Renal cortex interstitium (tissue), 15 donors: ENCODE measurements at places on chromosomes 12 and 14. TPM values are rescaled to one million over a fixed set of nuclear protein-coding genes. Genes with fewer than 3 reads are reported as not detected.

FAM181A gene
- polyA plus RNA-seq = not detected

KCNMB4 gene
- polyA plus RNA-seq = 18.4 TPM

CCT2 gene
- 277 TPM for polyA plus RNA-seq

PLCZ1 gene
- 0.72 TPM for polyA plus RNA-seq

GRCh38 chr12:56332512-56333196 is 1.1 kb downstream of the PAN2 start:
- no peak for DNase-seq

- no peak for DNase-seq
These were observed 1459.6 kb upstream of the TMEM132C start for GRCh38 chr12:126807312-126807865.

DNA sequence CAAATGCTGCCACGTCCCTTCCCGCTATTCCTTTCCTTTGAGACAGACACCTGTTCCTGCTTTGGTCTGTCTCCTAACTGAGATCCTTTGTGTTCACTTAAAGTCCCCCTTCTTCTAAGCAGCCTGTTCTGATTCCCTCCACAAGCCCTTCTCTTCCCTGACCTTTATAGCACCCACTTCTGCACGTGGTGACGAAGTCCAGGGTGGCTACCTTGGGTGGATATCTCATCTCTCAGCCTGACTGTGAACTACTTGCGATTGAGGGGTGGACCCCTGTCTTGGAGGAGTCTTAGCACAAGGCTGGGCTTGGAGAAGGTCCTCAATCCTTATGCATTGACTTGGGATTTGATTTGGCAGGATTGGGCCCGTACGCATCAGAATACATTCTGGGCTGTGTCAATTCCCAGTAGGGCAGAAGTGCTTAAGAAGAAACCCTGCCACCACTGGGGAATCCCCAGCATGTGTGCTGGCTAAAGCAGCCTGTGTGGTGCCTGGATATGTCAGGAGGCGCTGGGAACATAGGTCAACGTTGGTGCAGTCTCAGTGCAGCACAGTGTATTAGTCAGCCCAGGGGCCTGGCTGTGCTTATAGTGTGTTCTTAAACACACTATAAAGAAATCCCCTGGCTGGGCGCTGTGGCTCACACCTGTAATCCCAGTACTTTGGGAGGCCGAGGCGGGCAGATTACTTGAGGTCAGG is 23.6 kb downstream of the KRT80 start:
- no peak for DNase-seq

DNA sequence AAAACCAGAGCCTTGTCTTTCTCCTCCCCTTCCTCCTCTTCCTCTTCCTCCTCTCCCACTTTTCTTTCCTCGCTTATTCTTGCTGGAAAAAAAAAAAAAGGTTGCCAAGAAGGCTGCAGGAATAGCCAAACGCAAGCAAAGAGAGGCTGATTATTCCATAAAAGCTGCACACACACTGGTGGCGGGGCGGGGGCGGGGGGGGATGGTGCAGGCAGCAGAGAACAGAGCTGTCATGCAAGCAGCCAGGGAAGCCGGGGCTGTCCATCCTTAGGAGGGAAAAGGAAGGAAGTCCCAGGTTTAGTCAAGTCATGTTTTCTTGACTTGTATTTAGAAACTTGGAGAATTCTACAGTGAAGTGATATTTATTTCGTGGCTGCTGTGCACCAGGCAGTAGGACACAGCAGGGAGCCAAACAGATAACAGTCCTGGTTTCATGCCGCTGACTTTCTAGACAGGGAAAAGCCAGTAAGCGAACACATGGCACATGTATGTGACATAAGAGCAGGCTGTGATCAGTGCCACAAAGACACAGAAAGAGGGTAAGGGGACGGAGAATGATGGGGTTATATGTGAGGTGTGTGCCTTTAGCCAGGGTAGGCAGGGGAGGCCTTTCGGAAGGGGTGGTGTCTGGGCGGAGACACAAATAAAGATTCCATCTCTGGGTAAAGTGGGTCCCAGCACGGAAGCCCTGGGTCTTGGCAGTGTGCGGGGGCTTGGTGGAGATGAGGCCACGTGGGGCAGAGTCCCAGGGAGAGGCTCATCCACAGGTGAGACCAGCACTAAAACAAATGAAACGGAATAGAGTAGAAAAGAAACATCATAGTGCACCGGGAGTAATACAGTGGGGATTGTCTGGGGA is 56.6 kb upstream of the SCN8A start:
- no peak for DNase-seq

- no peak for DNase-seq
These were observed 5.7 kb upstream of the JDP2 start for GRCh38 chr14:75422169-75422568.

DNA sequence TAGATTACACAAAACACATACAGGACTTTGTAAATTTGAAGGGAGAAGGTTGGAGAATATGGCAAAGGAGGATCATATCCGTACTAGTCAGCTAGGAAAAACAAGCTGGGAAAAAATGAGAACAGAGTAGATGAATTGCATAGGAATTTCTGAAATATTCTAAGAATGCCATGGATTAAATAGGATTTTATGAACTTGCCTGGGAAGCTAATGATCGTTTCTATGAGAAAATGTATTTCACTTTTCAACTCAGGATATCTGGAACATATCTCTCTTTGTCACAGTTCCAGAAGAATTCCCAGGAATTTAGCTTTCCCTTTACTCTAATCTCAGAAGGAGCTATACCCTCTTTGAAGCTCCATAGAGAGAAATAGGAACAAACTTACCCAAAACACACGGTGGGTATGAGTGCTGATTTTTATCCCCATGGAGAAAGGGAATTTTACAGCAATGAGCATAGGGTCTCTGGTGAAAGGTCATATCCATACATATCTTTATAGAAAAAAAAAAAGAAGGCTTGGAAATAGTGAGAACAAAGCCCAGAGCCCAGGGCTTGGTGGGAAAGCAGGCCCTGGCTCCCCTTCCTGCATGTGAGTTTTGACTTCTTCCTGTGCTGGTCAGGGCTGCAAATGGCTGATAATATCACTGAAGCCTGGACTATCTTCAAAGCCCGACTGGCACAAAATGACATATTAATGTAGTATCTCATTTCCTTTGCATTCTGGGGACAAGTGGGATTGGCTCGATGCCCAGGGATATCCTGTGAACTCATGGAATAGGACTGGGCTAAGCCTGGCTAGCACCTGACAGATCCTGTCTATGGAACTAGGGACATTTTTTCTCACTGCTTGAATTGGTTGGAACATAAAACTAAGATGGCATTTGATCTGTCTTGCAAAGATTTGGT is 136.3 kb downstream of the AEBP2 start:
- DNase-seq = peak; percentile 52

DNA sequence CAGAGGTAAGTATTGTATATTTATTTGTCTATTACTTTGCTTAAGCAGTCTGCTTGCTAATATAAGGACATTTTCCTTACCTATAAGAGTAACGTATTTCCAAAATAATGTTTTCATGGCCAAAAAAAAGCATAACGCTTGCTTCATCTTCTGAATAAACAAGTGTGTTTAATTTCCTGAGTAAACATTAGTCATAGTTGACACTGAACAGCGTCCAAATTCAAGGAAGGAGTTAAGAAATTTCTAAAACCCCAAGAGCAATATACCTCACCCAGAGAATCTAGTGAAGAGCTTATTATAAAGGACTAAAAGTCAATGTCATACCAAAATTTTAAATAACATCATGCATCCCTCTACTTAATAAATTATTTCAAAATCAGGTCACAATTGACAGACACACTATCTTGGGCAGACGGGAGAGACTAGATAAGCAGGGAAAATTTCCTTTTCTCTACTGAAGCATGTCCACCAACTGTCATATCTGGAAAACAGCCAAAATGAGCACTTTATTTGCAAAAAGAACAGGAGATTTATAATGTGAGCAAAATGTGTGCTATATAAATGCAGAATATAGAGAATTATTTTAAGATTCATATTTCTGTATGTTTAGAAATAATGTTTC is 25.1 kb downstream of the ANKS1B start:
- no peak for DNase-seq

DNA sequence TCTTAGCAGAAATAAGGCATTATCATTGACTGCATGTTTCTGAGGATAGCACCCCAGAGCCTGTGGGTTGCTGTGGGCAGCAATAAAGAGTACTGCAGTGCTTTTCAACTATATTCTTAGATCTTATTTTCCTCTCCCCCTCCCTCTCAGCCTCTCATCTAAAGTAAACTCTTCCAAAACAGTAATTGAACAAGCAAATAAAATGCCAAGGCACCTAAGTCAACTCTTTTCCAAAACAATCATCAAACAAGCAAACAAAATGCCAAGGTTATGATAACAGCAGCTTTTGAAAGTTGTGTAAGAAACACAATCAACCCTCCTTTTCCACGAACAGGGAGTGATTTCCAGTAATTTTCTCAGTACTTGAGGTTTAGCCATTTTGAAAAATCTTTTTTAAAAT is 1542.6 kb downstream of the AACS start:
- no peak for DNase-seq

- no peak for DNase-seq
These were observed 5.9 kb upstream of the FBLN5 start for GRCh38 chr14:91953170-91953985.

GRCh38 chr14:102644523-102644922 is 52.1 kb downstream of the RCOR1 start:
- DNase-seq = no peak

- no peak for DNase-seq
These were observed 282.7 kb downstream of the AKAP6 start for GRCh38 chr14:32611752-32612151.

DNA sequence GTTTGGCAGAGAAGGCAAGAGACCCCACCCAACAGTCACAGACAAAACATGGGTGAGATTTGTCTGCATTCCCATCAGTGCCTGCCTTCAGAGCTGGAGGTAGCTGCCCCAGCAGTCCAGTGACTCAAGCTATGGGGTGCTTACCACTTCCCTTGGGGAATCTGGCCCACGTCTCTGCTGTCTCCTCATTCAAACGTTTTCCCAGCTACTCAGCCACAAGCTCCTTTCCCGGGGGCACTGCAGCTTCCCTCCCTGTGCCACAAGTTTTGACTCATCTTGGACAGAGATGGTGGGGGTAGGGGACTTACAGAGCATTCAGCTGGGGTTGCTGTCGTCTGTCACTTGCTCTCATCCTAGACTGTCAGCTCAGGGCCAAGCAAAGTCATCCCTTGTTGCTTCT is 66.6 kb downstream of the FBXL14 start:
- DNase-seq = no peak
